ENCODE measurements at places on chromosomes 12 and 14.

DNA sequence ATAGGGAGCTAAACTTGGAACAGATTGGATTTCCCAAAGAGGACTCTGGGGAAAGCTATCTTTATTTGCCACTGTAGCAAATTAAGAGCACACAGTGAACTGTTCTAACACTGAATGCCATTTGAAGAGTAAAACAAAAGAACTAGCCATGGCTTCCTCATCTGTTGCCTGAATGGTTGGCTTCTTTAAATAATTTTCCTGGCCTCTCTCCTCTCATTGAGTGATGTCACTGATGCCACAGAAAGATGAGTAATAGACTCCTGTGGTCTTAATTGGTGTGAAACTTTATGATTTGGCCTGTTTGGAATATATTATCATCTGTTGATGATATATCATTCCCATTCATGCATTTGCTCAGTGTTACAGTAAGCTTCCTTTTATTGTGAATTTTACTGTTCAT, 42.5 kb downstream of the WDR20 start:
- no peak for DNase-seq

DNA sequence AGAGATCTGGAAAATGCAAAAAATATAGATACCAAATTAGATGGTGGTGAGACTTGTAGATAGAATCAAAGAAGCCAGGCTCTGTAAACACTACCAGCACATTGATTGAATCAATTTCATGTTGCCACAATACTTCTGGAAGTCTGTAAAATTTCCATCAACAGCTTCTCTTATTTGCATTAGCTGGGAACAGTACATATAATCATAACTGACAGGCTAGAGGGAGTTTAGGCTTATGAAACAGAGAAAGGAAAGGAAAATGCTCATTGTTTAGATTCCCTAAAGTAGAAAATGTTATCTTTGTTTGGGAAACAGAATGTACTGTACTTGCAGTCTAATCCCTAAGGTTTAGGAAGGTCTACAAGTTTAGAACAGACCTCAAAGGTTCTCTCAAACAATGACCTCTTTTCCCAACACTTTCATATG, 335.2 kb downstream of the CEP128 start:
- no peak for DNase-seq

- no peak for DNase-seq
These were observed 21.0 kb upstream of the MAGOHB start for GRCh38 chr12:10634427-10634826.

DNA sequence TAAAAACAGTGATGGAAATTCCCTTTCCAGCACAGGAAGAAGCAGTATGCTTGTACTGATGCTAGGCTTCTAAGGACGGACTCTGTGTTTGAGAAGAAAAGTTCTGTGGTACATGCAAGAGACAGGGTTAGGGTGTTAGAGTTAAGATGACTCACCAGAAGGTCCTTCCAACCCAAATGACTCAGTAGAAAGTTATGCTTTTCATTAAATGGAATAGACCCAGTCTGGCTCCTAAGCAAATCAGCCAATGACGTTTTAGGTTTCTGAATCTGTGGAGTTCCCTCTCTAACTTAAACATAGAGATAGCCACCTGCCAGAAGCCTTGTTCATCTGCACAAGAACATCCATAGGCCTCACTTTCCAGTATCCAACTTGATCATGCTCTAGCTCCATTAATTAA, 5.7 kb downstream of the PTHLH start:
- DNase-seq, result no peak

- no peak for DNase-seq
These were observed 123.7 kb downstream of the IGF1 start for GRCh38 chr12:102356690-102357089.

DNA sequence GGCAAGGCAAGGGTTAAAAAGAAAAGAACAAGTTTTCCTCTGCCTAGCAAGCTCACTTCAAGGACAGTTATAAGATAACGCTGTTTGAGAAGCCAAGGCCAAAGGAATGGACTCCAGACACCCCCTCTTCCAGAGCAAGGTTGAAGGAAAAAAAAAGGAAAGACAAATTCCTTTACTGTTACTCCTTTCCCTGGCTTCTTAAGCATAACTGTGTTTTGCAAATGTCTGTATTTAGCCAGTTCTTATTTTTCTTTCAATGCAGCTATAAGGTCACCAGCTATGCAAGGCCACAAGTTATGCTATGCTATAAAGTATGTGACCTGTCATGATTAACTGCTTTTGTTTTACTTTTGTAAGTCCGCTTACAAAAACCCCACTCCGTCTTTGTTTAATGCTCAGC, 26.6 kb downstream of the ZNF410 start:
- no peak for DNase-seq
